ENCODE measurements at places on chromosomes 4 and X.

DNA sequence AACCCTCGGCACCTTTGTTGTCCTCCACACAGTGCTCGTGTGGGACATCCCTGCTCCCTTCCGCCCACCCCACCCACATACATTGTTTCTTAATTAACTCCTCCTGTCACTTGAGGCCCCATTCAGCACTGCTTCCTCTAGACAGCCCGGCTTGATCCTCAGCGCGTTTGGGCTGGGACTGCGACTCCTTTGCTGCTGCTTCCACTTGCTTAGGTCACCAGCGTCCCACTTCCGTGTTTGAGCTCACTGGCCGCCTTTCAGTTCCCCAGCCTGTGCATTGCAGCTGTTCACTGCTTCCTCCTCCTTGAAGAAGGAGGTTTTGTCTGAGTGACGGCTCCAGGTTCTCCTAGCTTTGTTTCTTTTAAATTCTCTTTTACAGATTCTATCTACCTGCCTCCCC lies 16.1 kb downstream of the RNF4 start:
- DNase-seq, result peak; percentile 21

GRCh38 chr4:32135642-32136041 lies 1415.5 kb downstream of the PCDH7 start:
- DNase-seq, result no peak

- DNase-seq, result no peak
These were observed 137.5 kb downstream of the PALLD start for GRCh38 chr4:168634276-168634802.

DNA sequence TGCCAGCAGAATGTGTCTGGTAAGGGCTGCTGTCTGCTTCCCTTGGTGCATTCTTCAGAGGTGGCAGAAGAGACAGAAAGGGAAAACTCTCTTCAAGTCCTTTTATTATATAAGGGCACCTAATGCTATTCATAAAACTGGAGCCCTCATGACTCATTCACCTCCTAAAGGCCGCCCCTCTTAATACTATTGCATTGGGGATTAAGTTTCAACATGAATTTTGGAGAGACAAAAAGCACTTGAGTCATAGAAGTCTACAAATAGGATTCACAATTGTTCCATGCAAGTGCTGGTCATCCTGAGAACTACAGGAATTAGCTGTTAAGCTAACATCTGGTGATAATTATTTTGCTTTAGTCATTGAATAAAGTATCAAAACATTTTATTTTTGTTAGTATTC lies 349.5 kb downstream of the HS3ST1 start:
- no peak for DNase-seq

GRCh38 chr4:5722328-5722727 lies 11.3 kb downstream of the EVC start:
- DNase-seq, result no peak

DNA sequence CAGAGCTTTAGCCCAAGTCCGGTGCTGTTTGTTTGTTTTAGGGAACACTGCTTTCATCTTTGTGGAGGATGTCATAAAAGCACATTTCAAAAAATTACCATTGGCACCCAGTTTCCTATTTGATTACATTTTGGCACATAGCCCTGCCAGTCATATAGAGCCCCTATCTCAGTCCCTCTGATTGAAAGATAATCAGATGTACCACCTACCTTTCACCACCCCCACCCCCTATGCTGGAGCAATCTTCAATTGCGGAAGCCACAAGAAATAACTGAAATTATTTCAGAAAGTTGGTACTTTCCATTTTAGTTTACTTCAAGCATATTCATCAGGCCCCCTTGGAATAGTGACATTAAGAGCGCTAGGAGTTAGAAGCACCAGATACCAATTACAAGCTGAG lies 136.7 kb upstream of the RPL34 start:
- DNase-seq, result no peak

DNA sequence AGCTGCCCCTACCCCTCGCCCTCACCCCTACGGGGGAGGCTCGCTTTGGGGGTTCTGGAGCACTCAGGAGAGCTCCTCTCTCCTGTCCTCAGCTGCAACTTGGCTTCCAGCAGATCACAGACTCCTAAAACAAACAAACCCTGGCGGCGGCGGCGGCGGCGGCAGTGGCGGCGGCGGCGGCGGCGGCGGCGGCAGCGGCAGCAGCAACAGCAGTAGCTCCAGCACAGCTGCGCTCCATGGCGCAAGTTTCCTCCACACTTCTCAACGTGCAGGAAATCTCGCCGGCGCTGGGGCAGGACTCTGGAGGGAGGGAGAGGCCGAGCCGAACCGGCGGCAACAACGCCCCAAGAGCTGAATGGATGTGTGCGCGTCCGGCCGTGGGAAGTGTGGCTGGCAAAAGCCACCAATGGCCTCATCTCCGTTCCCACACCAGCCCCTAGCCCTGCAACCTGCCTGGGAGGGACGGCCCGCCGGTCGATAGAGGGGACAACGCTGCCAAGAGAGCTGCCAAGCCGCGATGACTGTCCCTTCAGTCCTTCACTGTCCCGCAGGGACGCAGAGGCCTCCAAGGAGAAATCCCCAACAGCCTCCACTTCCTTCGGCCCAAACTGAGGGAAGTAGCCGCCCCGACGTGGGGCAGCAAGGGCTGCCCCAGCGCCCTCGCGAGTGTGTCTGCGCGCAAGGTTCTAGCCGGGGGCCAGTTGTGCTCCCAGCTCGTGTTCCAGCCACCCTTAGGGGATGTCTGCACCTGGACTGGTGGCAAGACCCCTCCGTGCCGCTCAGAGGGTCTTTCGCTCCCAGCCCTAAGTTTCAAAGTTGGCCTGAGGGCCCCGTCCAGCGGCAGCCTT lies 775 bp downstream of the SHROOM4 start:
- no peak for DNase-seq

GRCh38 chrX:129769467-129770154 lies 10.1 kb upstream of the SASH3 start:
- no peak for DNase-seq

- no peak for DNase-seq
These were observed 117.0 kb downstream of the DHRSX start for GRCh38 chrX:2383735-2384134.

- no peak for DNase-seq
These were observed 92.0 kb downstream of the GATB start for GRCh38 chr4:151668689-151669402.

DNA sequence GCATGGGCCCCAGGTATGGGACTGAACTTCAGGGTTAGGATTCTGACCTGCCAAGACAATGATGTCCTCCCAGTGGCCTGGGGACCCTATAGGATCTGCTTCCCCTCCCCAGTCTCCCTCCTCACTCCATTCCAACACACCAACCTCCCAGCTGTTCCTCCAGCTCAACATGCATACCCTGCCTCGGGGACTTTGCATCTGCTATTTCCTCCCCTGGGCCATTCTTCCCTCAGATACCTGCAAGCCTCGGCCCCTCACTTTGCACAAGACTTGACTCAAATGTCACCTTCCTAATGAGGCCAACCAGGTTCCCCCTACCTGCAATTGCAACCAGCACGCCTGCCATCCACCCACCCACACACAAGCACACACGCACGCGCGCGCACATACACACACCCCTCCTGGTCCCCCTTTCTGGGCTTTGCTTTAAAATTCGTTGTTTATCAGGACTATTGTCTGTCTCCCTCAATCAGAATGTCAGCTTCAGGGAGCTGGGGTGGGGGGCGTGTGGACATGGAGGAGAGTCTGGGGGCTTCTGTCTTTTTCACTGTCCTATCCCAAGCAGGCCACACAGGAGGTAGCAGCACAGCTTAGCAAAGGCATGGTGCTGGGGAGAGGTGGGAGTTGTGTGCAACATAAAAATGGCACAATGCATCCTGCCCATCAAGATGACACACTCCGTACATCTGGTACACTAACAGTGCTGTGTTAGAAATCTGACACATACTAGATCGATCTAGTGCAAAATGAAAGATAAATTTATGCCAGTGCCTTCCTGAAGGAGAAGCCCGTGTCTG lies 20.6 kb upstream of the PPP2R2C start:
- DNase-seq, result no peak

GRCh38 chr4:169314906-169315305 lies 44.1 kb upstream of the SH3RF1 start:
- no peak for DNase-seq

- no peak for DNase-seq
These were observed 130.3 kb downstream of the DHRSX start for GRCh38 chrX:2370456-2370855.

- DNase-seq, result no peak
These were observed 12.2 kb upstream of the TMPRSS11B start for GRCh38 chr4:68257719-68258118.

DNA sequence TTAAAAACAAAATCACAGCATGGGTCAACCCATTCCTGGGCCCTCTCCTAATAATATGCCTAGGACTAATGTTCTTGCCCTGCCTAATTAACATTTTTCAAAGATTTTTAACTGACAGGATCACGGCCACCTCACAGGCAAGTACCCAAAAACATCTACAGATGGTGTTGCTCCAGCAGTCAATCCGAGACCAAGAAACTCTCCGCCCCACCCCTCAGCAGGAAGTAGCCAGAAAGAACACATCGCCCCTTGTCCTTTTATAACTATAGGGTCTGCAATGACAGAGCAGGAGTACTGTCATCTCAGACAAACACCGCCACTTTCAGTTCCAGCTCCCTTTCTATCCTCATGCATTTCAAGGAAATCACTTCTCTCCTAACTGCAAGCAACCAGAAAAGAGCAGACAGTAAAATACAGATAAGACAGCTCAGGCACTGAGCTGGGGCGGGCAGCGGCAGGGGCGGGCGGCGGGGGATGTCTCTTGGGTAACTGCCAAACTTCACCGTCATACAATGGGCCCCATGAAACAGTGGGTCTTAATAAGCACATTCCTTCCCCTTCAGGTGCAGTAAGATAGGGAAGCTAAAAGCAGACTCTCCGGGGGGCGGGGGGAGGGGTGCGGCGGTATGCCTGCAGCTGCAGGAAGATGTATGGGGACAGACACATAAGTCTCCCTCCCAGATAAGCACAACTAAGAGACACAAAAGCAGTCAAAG lies 67.4 kb downstream of the ZNF182 start:
- no peak for DNase-seq

GRCh38 chrX:11143931-11144678 lies 33.0 kb downstream of the HCCS start:
- no peak for DNase-seq
